Motor neuron (in vitro differentiated cells): ENCODE measurements at places on chromosomes 4 and X. TPM values are rescaled to one million over a fixed set of nuclear protein-coding genes. Genes with fewer than 3 reads are reported as not detected.

GRCh38 chr4:99657798-99658197 is at the start of gene C4orf54:
Gene C4orf54 (minus strand): TSS chr4:99657828. CDS start chr4:99654648, 3,180 bp downstream.
- ATAC-seq: no peak

The SSX2B gene
- total RNA-seq: 1.0 TPM in 1 of 2 replicates, not detected in the other

GRCh38 chr4:151356510-151356909 is 31.1 kb upstream of the SH3D19 start:
- ATAC-seq: no peak

- ATAC-seq: peak; percentile 47
Measured at GRCh38 chr4:186132577-186133242, 28.2 kb downstream of the FAM149A start.

The GYPA gene
- total RNA-seq: 0.66 TPM in 1 of 2 replicates, not detected in the other

The SPOCK3 gene
- total RNA-seq: 22.1 and 23.2 TPM in 2 replicates

DNA sequence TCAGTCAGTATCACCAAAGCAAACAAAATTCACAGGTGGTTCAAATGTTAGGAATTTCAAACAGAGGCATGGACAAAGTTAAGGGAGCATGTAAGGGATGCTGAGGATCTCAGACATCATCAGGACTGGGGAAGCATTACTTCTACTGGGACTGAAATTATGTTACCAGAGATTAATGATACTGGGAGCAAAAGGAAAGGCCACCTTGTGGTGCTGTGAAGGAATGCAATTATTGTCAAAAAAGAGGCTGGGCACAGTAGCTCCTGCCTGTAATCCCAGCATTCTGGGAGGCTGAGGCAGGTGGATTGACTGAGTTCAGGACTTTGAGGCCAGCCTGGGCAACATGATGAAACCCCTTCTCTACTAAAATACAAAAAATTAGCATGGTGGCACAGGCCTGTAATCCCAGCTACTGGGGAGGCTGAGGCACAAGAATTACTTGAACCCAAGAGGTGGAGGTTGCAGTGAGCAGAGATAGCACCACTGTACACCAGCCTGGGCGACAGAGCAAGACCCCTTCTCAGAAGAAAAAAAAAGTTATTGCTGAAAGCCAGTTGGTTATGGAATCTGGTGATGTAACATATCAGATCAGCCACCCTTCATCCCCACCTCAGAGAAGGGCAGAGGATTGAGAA is 954.3 kb downstream of the PCDH7 start:
- ATAC-seq: peak; percentile 67

GRCh38 chr4:112677519-112678091 is 40.7 kb downstream of the LARP7 start:
- no peak for ATAC-seq

The FAM50A gene
- total RNA-seq: 66.9 and 71.4 TPM in 2 replicates

The CCNI gene
- 256 and 292 TPM in 2 replicates for total RNA-seq

GRCh38 chr4:147456706-147457105 is 24.2 kb upstream of the EDNRA start:
- no peak for ATAC-seq

The SPANXN3 gene
- not detected in 2 replicates for total RNA-seq

- ATAC-seq: peak; percentile 16
Measured at GRCh38 chrX:13256603-13257002, 63.2 kb downstream of the ATXN3L start.

DNA sequence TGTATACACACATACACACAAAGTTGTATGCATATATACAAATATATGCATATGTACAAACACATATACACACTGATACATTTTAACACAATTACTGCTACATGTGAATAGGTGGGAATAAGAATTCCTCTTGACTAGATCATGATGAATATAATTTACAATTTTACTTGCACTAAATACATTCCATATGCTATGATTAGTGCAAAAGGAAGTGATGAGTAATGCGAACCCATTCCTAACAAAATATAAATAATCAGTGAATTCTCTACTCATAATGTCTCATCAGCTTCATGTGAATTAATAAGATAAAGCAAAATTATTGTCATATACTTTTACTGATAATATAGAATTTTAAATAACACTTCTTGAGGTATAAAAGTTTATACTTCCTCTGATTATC is 1077.3 kb upstream of the PCDH10 start:
- no peak for ATAC-seq

The F8A3 gene
- not detected in 2 replicates for total RNA-seq

GRCh38 chr4:187017147-187017546 is 293.5 kb upstream of the FAT1 start:
- ATAC-seq: no peak
